ENCODE measurements at places on chromosomes 6 and 20.

DNA sequence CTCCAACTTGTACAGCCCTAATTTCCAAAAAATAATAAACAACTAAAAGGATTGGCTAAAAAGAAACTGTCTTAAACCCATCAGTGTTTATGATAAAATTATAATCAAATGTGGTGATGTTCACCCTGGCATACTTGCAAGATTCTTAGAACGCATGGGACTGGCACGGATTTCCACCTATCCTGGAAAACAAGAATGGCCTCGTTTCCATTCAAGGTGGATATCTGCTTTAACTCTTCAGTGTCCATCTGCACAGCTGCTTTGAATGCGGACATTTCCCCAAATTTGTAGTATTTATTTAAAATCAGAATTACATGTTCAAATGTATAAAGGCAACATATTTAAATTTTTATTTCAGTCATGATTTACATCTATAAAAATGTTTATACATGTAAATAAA is 4.2 kb downstream of the CNR1 start:
- DNase-seq, result no peak

DNA sequence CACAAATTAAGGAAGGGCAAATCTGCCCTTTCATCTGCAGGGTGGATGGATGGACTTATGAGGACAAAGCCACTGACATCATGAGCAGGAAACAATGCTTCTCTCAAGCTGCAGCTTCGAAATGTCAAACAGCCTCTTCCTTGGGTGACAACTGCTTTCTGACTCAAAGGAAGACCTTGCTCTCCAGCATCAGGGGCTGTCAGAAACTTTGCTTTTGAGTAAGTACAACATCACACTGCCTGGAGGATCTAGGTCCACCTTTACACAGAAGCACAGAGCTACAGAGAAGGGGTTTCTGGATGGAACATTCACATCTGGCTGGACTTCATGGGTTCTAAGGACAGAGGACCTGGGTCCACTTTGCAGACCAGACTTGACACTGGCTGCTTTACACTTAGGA is 5.9 kb downstream of the CST1 start:
- DNase-seq, result no peak

GRCh38 chr20:36266189-36266588 is 29.9 kb downstream of the AAR2 start:
- no peak for DNase-seq

GRCh38 chr20:56843386-56843785 is 214.3 kb downstream of the TFAP2C start:
- no peak for DNase-seq

DNA sequence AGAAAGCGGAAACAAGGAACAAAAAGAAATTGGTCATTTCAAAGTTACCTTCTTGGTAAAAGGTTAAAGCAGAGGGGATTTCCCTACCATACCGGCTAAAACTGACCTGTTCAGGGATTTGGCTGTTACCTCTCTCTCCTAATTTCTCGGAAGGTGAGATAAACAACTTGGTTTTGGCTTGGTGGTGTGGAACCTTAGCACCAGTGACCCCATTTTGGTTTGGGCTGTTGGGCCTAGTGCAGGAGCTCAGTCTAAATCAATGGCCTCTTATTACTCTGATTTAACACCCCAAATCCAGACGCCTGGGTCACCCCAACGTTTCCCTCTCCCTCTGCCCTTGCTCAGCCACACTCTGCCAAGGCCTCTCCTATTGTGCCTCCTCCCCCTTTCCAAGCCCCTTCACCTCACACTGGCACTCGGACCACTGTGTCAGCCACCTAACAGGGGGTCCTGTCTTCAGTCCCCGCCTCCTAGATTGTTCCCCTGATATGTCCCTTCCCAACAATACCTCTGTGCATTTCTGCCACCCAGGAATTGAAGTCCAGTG is 8.3 kb downstream of the NCR2 start:
- no peak for DNase-seq

DNA sequence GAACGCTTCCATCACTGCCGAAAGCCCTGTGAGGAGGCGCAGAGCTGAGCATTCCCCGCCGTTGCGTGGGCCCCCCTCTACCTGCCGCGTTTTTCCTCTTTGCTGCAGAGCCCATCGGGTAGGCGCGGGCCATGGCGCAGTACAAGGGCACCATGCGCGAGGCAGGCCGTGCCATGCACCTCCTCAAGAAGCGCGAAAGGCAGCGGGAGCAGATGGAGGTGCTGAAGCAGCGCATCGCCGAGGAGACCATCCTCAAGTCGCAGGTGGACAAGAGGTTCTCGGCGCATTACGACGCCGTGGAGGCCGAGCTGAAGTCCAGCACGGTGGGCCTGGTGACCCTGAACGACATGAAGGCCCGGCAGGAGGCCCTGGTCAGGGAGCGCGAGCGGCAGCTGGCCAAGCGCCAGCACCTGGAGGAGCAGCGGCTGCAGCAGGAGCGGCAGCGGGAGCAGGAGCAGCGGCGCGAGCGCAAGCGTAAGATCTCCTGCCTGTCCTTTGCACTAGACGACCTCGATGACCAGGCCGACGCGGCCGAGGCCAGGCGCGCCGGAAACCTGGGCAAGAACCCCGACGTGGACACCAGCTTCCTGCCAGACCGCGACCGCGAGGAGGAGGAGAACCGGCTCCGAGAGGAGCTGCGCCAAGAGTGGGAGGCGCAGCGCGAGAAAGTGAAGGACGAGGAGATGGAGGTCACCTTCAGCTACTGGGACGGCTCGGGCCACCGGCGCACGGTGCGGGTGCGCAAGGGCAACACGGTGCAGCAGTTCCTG is 693 bp downstream of the FAM50B start:
- DNase-seq, result no peak

All from stimulated activated CD8-positive, alpha-beta memory T cell treated with anti-CD3 and anti-CD28 coated beads, Interleukin-7, amount 100 ng/mL, for 1 hour (primary cell).